Esophagus squamous epithelium (tissue), 5 donors: ENCODE measurements at places on chromosomes 3 and 15.

GRCh38 chr15:99976811-99977271 is 243.6 kb upstream of the LYSMD4 start:
- DNase-seq = no peak

DNA sequence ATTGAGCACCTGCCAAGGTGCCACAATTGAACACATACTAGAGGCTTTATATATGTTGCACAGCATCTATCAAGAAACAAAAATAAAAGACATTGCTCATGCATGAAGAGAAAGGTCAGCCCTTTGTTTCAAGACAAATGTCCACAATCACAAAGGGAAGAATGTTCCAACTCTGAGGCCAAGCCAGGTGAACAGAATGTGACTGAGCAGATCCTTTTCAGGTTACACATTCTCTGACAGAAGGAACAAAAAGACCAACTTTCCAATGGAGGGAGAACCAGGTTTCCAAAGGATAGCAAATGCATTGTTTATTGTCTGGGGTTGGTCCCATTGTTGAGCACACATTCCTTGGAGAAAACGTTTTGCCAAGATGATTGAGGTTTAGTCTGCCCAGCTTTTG is 50.2 kb upstream of the FAM174B start:
- no peak for DNase-seq

DNA sequence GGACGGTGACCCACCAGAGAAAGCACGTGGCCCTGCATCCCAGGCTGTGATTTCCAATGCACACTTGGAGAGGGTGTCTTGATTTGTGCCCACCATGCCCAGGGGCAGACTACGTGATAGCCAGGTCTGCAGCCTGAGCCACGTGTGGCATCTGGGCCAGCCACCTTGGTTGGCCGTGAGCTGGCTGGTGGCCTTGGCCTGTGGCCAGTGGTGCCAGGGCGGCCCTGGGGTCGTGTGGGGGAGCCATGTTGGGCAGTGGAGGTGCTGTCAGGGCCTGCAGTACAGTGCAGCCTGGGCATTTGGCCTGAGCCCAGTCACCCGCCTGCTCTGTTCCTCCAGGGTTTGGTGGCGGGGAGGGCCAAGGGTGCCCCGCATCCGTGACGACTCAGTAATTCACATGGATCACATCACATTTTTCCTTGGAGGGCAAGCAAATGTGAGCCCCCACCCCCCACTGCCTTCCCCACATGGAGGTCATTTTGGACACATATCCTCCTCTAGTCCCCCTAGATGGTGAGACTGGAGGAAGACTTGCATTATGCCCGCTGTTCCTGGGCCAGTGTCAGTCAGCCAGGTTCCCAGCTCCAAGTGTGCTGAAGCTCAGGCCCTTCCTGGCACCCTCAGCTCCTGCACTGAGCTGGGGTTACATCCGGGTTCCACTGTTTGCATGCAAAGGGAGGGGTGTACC is 201.4 kb downstream of the UBE3A start:
- DNase-seq = no peak

DNA sequence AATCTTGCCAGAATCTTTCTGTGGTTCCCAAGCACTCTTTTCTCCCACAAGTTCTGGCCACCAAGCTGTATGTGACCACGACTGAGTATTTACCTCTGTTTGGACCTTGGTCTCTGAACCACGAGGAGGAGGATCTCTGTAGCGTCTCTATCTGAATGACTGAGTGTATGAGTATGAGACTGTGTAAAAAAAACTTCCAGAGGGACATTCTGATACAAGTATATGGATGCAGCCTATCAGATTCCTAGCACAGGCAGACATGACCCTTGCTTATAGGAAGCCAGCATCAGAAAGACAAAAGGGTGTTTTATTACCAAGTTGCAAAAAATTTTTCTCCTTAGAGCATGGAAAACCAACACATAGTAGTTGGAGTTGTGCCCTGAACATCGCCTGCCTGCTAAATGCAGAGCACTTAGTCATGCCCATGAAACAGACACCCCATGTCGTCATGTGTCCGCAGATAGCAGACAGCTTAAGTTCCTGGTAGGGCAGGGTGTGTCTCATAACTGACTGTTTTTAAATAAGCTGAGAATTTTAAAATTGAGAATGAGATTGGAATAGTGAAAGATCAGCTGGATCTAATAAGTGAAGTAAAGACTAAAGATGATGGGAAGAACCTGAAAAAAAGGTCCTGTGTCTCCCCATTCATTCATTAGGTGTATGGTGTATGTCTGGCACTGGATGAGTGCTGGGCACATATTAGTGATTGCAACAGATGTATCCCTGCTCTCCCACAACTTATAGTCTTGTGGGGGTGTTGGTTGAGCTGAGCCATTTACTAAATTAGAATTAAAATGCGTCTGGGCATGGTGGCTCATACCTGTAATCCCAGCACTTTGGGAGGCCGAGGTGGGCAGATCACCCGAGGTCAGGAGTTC is 30.9 kb downstream of the DAG1 start:
- no peak for DNase-seq

DNA sequence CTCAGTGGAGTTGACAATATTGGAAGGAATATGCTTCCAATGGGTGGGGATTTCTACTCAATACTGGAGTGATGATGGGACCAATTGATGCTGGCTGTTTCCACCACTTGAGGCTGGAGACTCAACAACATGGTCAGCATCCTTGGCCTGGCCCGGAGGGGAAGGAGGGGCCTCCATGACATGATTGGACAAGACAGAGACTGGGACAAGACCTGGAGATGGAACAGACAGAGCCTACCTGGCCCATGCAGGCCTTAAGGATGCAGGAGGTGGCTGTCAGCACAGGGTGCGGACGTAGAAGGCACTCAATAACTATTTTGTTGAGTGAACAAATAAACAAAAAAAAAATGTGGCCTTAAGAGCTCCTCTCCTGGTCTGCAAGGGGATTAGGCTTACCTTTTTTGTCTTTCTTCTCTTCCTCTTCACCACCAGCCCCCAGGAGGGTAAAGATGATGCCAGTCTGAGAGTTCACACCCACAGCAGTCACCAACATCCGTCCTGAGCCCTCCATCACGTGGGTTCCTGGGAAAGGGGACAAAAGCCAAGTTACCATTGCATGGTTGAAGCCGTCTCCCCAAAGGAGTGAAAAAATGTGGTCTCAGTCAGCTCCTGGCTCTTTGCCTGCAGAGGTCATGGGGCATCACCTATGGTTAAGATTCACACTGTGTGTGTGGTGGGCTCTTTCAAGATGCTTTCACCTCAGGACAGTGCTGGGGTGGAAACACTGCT is 67.1 kb upstream of the SEC13 start:
- no peak for DNase-seq

GRCh38 chr15:57743424-57743823 is 36.9 kb downstream of the POLR2M start:
- no peak for DNase-seq

- no peak for DNase-seq
Measured at GRCh38 chr3:165643425-165643824, 193.8 kb downstream of the BCHE start.

DNA sequence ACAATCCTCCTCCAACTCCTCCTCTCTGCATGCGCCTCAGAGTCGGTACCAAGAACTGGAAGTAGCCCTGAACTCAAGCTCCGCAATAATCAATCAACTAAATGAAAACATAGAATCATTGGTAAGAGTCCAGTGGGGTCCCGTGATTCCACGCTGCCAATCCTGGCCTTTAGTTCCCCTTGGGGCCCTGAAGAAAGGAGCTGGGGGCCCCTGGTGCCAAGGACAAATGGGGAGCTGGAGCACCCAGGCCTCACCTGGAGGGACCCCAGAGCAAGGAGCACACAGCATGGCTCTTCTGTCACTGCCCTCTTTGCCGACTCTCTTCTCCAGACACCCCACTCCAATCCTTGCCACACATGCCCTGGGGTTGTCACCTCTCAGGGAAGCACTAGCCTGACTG is 80.3 kb downstream of the ADAMTS7 start:
- DNase-seq = no peak

- no peak for DNase-seq
Measured at GRCh38 chr15:38647683-38648082, 83.1 kb upstream of the RASGRP1 start.

DNA sequence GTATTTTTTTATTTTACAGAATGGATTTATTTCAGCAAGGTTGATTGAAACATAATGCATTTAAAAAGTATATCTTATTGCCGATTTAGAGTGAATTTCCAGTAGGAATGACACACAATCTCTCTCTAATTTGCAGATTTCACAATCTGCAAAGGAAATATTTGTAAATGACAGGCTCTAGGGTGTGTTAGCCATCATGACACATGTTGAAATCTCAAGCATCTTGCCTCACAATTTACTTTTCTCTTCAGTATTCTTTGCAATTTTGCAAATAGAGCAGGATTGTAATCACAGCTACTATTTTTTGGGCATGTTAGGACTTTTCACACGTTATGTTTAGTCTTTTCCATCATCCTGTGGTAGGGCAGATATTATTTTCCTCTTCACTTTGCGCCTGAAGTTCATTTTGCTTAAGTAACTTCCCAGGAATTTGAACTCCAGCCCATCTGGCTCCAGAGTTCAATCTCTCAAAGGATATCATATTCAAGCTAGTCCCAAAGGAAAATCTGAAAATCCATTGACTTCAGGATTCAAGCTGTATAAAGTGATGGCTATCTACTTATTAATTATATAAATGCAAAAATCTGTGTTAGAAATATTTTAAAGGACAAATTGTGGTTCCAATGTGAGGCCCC is 55.4 kb downstream of the ATP13A4 start:
- no peak for DNase-seq

DNA sequence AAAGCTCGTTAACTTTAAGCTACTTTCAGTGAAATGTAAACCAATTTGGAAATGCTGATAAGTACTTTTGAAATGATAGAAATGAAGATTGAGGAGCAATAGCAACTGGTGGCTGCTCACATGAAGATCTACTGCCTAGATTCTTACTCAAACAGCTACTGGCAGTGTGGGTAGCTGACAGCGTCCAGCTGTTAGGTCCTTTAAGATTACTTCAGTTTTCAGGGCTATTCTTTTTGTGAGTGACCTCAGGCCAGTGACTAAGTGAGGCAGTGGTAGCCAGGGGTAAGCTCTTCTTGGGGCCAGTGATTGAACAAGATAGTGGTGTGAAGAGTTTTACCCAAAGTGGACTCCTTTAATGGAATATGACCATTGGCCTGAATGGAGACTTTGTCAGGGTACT is 41.3 kb downstream of the NECTIN3 start:
- DNase-seq = no peak

DNA sequence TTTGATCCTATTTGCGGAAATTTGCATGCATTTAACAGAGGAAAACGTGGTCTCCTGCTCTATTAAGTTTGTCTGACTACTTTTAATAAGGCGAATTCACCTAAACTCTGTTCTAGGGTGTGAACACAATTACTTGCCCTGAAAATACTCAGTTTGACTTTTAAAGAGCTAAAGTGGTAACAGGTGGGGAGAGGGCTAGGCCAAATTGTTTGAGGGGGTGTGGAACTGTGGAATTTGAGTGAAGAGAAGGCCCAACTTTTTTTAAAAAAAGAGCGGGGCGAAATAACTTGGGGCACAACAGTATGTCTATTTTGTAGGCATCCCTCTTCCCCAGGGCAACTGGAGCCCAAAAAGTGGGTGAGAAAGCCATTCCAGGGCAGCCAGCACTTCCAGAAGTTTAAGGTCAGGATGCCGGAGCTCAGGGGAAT is 580 bp upstream of the FXR1 start:
- DNase-seq = no peak

GRCh38 chr3:184771301-184772127 is 40.5 kb upstream of the VPS8 start:
- no peak for DNase-seq

GRCh38 chr3:64853456-64853855 is 165.7 kb upstream of the ADAMTS9 start:
- DNase-seq = no peak

DNA sequence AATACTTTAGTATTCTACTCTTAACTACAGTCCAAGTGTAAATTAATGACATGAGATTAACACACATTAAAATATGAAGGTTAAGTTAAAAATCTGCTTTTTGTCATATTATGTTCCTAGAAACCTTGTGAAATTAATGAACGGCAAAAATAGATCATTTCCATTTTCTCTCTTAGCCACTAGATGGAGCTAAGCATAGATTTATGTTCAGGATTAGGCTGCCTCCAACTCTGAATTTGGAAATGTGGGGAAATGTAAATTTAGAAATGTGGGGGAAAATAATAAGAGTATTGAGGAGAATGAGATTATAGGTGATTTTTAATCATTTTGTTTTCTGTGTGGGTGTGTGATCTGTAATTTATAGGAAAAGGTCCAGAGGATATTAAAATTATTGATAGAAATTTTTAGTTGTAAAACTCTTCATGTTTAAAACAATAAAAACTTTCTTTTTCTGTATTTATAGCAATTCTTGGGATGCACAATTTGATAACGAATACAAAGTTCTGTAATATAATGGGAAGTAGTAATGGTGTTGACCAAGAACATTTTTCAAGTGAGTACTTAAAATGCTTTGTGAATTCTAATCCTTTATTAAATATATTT is 59.2 kb downstream of the TMOD3 start:
- DNase-seq = no peak

- DNase-seq = no peak
Measured at GRCh38 chr3:46565607-46566039, 479 bp downstream of the LRRC2 start.

DNA sequence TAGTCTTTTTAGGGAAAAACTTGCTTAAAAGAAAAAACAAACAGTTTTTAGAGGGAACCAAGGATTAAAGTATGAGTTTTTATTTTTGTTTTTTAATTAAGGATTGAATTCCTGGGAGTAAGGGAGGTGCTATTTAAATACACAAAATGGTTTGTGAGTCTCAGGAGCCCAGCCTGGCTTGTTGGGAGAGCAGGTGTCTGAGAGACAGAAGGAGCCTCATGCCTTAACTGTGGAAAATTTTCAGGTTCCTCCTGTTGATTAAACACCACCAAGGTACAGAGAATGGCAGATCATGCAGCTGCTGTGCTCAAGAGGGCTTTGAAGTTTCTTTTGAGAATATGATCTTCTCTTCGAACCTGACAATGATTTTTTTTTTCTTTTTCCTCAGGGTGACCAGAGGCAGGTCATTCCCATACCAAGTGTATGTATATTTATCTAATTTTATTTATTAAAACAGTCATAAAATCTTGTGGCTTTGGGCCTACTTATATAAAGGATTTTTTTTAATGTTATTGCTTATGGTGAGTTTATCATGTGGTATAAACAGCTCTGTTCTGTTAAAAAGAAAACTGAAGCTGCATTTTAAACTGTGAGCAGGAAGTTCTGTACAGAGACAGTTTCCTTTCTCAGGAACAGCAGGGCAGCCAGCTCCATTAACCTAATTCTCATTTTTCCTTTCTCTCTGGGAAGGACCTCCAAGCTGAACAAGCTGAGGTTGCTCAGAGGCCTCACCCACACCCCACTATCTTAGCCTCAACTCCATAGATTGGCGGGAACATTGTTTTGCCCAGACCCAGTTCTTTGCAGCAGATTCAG is 33.7 kb upstream of the VILL start:
- DNase-seq = no peak
